ENCODE measurements at places on chromosomes 2 and 18. TPM values are rescaled to one million over a fixed set of nuclear protein-coding genes. Genes with fewer than 3 reads are reported as not detected.

DNA sequence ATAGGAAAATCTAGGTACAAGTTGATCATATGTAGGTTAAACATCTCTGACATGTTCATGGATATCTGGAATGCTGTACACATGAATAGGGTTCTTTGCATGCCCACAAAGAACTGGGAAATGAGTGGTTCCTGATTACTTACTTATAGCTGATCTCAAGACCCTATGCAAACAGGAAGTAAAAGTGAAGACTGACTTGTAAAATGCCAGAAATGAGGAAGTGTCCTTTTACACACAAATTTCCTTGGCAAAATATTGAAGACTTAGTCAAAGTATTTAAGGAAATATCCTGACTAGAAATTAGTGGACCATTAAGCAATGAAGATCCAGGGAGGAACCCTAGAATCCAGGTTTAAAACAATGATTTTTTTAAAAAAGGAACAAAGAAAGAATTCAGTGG is 203.7 kb upstream of the DLGAP1 start:
- DNase-seq = no peak

PPM1G gene
- total RNA-seq = 38.8 TPM

DNA sequence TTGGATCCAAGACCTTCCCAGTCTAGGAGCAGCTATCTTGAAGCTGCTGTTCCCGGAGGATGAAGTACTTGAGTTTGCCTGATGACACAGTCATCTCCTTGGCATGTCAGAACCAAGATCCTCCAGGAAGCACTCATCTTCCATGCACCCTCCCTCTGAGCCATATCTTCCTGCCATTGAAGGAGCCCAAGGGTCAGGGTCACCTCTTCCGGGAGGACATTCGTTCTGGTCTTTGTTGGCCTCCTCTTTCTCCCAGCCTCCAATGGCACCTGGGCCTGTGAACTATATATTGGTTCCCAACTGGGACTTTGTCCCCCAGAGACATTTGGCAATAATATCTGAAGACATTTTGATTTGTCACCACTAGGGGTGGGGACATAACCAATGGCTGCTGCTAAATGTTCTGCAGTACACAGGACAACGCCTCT is 4.2 kb upstream of the MYO7B start:
- DNase-seq = no peak

GRCh38 chr18:50590593-50590992 is 30.7 kb downstream of the MAPK4 start:
- DNase-seq = no peak

- DNase-seq = no peak
Observed at GRCh38 chr2:120319123-120319522, 26.8 kb upstream of the INHBB start.

DNA sequence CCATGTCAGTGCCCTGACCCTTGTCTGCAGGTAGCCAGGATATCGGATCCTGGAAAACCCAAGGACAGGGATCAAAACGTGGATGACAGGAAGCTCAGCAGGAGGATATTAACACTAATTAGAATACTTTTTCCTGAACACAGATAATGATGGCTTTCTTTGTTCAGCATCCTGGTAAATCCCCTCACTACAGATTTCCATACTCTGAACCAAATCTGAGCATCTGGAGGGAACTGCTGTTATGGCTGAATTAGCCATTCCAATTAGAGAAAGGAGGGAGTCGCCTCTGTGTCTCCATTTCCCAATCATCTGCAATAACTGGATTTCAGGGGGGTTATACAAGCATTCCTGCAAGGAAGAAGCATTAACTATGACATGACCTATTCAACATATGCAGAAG is 24.4 kb downstream of the CXCR4 start:
- no peak for DNase-seq

C2orf78 gene
- total RNA-seq = not detected

- no peak for DNase-seq
Observed at GRCh38 chr2:185433824-185434223, 304.8 kb upstream of the FSIP2 start.

- no peak for DNase-seq
Observed at GRCh38 chr2:170396799-170397459, 219.0 kb downstream of the MYO3B start.

DNA sequence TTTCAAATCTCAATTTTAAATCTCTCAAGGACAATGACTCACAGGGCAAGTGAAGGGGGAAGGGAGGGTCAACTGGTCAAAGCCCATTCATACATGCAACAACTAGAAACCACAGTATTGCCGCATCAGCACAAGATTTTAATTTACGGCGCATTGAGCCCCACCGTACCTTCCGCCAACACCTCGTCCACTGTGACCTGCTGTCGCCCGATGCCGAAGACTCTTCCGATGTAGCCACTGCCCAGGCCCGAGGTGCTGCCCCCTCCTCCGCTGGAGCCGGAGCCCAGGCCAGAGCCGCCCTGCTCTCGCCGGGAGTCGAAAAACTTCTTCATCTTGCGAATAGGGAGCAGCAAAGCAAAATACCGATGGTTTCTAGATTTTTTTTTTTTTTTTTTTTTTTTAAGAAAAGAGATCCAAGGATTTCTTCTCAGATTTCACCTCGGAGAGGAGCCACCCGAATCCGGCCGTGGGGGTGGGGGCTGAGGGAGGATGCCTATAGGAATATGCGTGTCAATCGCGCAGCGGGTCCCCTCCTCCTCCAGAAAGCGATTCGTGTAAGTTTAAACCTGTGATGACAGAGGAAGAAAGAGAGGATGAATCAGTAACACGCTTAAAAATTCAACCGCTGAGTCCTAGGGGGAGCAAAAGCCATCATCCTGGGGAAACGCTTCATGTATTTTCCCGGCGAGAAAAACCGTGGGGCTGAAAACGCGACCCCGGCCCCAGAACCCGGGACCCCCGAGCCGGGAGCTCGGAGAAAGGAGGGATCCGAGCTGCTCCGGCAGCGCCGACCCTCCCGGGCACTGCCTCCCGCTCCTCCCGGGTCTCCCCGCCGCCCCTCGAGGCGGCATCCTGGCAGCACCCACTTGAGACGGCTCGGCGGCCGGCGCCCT is 584 bp downstream of the AAK1 start:
- DNase-seq = peak; percentile 62

DNA sequence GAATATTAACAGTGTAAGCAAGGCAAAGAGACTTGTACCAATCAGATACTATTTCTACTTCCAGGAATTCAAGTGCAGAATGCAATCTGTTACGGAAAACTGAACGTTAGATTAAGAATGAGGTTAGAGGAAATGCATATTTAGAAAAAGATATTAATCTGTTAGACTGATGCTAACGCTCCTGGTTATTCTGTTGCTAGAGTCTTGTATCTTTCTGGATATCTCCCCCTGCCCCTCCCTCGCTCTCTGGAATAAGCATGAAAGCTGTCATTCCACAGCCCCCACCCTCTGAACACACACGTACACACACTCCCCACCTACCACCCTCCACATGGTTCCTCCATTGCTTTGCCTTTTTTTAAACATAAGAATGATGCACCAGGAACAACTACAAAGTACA is 24.1 kb downstream of the FIGN start:
- DNase-seq = no peak

DNA sequence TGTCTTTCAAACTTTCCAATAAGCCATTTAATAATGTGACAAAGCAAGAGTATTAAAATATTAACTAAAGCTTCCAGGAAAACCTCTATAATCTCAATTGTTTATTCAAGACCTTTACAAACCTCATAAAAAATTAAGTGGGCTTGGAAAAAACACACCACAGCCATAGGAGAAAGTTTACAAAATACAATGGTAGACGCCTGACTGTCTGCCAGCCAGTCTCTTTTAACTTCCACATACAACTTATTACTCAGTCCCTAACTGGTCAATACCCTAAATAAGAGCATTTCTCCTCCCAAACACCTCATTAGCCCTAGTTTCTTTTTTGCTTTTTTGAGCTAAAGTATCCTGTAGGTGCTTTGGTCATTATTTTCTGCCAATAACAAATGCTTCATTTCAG is 247.4 kb upstream of the CYP26B1 start:
- no peak for DNase-seq

DNA sequence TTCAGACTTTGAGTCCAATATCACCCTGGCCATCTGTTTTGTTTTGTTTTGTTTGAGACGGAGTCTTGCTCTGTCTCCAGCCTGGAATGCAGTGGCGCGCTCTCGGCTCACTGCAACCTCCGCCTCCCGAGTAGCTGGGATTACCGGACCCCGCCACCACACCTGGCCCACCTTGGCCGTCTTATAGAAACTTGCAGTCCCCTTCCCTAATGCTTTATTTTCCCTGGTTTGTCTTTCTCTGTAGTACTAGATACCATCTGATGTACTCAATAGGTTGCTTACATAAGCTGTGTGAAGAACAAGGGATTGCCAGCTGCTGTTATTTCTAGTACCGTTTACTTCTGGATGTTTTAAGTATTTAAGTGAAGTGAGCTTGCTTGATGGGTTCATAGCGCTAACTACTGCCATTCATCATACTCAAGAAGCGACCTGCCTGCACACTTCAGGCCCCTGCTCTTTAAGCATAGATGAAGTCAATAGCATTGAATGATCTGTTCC is 1.2 kb downstream of the RPL31 start:
- no peak for DNase-seq

STK11IP gene
- 14.0 TPM for total RNA-seq

DNA sequence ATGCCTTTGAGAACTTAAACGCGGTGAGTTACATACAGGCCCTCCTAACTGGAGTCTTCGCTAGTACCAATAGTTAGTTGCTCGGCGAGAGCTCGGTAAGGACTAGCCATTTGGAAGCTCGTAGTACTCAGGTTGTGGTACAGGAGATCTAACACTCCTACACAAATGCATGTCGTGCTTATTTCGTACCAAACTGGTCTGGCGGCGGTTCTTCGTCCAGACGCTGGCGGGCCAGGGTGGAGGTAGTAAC is 346 bp upstream of the VRK2 start:
- DNase-seq = no peak

DNA sequence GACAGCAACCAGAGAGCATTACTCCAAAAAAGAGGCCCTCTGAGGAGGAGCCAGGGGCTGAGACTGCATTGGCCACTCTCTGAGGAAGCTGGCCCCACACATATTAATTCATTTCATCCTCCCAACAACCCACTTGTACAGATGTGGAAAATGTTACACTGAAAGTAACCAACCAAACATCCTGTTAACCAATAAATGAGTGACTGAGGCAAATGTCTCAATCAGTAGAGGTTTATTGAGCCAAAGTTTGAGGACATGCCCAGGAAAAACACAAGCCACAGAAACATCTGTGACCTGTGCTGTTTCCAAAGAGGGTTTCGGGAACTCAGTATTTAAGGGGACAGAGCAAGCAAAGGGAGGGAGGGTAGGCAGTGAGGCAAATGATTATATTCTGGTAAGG is 53.0 kb downstream of the SKA1 start:
- no peak for DNase-seq

GRCh38 chr2:189298481-189298880 is 118.9 kb upstream of the COL5A2 start:
- no peak for DNase-seq

DNA sequence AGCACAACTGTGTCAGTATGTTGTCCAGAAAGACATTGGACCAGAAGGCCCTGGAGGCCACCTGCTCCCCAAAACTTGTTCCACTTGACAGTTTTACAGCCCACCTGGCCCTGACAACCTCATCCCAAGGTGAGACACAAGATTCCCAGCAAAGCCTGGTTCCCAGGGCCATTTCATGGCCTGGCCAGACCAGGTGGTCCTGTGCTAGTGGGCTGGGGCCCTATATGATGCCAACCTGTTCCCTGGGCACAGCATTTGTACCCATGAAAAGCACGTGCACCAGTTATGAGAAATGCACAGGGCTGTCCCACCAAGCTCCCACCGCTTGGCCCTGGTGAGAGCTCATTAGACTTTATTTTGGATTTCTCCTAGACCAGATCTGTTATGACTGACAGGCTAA is 6.0 kb upstream of the SP140L start:
- no peak for DNase-seq

GRCh38 chr2:69086466-69086865 is 73.5 kb downstream of the ANTXR1 start:
- no peak for DNase-seq

DNA sequence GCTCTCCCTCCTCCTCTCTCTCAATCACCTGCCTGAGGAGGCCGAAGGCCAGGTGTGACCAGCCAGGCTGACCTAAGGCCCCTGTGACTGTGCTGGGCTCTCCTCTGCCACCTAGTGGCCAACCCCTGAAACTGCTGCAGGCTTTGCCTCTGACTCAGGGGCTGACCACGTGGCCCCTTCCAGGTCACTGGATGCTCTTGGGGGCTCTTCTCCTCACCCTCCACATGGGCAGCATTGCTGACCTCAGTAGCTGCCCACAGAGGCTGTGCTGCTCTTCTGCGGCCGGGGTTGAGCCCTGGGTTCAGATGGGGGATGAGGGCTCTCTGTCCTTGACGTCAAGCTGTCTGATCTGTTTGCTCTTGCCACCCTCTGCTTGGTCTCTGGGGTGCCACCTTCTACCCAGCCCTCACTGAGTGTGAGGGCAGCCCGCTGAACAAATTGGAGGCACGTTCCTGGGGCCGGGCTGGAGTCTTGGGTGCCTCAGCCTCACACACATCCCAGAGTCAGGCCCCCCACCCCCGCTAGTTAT is 122.7 kb downstream of the TWIST2 start:
- peak; percentile 67 for DNase-seq

GRCh38 chr2:191296083-191297006 is 51.1 kb downstream of the MYO1B start:
- no peak for DNase-seq

DNA sequence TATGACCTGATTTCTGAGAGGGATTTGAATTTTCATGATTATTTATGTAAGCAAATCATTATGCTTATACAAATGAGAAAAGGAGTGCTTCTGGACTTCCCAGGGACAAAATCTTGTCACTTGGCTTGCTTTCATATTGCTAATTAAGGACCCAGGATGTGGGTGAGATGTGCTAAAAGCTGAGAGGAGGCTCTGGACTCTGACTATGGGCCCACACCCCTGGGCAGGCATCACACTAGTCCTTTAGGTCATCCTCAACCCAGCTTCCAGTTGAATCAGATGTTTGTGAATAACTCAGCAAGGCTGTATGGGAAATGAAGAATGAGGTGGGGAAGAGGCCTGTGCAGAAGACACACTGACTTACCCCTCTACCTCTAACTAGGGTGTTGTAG is 11.9 kb downstream of the IL1B start:
- no peak for DNase-seq

DNA sequence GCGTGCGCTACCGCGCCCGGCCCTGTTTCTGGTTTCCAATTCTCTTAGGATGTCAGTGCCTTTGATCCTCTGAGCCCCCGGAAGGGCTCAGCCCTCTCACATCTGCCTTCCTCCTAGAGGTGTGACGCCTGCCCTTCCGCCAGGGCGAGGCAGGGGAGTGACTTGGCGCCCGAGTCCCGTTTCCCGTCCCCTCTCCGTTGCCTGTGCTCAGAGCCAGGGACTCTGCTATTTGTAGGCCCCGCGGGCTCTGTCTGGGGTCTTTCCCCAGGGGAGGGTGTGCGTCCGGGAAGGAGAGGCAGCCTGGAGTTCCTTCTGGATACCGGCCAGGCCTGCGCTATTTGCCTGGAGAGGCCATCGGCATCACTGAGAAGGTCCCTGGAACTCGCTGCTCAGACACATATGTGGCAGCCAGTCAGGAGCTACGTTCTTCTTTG is 103.7 kb upstream of the TAF1B start:
- peak; percentile 87 for DNase-seq

GRCh38 chr18:3294435-3295080 is 32.6 kb downstream of the MYL12B start:
- no peak for DNase-seq

- no peak for DNase-seq
Observed at GRCh38 chr2:39513641-39514094, 76.6 kb upstream of the MAP4K3 start.

Data from left ventricle myocardium superior (tissue), 1 donor.